ENCODE measurements at places on chromosomes 13 and 19.

DNA sequence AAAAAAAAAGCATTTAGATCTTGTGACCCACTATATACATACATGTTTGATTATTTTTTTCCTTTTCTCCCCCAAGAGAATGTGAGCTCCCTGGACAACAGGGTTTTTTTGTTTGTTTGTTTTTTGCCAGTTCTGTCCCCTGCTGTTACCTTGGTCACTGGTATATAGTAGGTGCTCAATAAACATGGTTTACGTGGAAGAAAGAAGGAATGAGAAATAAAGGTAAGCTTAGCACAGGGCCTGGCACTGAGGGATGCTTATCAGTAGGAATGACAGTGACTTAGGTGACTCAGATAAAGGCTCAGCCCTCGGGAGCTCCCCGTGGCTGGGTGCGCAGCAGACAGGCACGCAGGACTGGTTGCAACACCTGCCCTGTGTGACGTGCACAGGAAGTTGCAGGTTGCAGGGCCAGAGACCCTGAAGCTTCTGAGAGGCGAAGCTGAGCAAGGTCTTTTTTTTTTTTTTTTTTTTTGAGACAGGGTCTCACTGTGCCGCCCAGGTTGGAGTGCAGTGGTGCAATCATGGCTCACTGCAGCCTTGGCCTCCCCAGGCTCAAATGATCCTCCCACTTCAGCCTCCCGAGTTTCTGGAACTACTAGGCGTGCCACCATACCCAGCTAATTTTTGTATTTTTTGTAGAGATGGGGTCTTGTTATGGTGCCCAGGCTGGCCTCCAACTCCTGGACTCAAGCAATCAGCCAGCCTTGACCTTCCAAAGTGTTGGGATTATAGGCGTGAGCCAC lies 10.3 kb upstream of the PAK4 start:
- DNase-seq: no peak

DNA sequence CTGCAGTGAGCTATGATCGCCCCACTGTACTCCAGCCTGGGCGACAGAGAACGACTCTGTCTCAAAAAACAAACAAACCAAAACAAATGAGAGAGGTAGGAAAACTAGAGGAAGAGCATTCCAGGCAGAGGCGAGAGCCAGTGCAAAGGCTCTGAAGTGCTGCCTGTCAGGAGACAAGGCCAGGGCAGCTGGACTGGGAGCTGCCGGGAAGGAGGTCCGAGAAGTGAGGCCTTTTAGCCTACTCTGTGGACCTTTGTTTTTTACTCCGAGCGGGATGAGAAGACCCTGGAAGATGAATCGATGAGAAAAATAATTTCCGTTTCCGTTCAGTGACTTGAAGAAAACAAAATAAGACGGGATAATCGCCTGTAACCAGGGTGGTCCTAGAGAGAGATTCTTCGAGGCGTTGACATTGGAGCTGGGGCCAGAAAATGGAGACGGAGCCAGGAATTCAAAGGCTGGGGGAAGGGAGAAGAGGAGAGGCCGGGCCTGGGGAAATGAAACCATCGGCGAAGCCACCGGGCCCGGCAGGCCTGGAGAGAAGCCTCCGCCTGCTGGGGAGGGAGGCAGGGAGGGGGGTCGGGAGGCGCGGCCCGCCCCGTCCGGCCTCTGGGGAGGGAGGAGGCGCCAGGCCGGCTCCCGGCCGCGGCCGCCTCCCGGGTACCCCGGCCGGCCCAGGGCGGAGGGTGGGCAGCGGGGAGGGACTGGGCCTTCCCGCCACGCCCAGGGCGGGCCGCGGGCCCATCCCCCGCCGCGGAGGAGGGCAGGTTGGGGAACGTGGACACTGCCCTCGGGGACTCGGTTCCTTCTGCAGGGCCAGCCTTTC lies 7.8 kb upstream of the SERTAD1 start:
- DNase-seq: peak; percentile 96

- DNase-seq: no peak
Measured at GRCh38 chr13:105255472-105255871, 1280.0 kb downstream of the EFNB2 start.

DNA sequence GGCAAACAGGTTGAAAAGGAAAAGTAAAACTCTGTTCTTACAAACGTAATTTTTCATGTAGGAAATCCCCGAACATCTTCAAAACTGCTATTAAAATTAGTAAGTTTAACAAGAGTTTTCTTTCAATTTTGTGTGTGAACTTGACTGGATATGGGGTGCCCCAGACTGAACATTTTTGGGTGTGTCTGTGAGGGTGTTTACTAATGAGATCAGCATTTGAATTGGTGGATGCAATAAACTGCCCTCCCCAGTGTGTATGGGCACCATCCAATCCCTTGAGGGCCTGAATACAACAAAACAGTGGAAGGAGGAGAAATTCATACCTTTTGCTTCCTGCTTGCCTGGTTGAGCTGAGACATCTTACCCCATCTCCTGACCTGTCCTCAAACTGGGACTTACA lies 11.8 kb downstream of the HAUS8 start:
- DNase-seq: no peak

GRCh38 chr13:35947315-35947714 lies 183.9 kb downstream of the DCLK1 start:
- DNase-seq: no peak

DNA sequence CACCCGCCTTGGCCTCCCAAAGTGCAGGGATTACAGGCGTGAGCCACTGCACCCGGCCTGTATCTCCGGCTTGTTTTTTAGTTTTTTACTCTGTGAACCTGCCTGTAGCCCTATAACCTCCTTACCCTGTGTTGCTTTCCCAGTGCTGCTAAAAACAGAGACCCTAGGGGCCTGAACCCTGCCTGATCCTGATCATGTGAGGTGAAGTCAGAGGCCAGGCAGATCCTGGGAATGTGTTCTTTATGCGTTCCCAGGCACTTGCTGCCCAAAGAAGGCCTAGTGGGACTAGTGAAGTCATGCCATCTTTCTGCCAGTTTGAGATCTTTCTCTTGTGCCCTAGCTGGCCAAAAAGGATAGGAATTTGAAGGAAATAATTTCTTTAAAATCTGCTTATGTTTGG lies 4.6 kb downstream of the UBA2 start:
- DNase-seq: peak; percentile 93

DNA sequence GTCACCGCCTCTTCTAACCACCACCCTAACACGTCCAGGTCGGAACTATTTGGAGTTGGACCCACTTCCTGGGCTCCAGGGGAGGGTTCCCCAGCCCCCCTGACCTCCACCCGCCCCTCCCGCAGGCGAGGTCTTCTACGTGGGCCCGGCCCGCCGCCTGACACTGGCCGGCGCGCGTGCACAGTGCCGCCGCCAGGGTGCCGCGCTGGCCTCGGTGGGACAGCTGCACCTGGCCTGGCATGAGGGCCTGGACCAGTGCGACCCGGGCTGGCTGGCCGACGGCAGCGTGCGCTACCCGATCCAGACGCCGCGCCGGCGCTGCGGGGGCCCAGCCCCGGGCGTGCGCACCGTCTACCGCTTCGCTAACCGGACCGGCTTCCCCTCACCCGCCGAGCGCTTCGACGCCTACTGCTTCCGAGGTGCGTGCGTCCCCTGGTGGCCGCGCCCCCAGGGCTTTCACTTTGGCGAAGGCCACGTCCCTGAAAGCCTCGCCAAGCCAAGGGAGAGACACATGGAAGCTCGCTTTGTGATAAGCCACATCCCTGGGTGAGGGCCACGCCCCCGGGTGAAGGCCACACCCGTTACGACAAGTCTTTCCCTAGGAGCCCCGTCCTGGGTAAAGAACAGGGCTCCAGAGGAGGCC lies 13.2 kb downstream of the NCAN start:
- DNase-seq: peak; percentile 69

- no peak for DNase-seq
Measured at GRCh38 chr13:45658586-45659235, 43.2 kb upstream of the ERICH6B start.

DNA sequence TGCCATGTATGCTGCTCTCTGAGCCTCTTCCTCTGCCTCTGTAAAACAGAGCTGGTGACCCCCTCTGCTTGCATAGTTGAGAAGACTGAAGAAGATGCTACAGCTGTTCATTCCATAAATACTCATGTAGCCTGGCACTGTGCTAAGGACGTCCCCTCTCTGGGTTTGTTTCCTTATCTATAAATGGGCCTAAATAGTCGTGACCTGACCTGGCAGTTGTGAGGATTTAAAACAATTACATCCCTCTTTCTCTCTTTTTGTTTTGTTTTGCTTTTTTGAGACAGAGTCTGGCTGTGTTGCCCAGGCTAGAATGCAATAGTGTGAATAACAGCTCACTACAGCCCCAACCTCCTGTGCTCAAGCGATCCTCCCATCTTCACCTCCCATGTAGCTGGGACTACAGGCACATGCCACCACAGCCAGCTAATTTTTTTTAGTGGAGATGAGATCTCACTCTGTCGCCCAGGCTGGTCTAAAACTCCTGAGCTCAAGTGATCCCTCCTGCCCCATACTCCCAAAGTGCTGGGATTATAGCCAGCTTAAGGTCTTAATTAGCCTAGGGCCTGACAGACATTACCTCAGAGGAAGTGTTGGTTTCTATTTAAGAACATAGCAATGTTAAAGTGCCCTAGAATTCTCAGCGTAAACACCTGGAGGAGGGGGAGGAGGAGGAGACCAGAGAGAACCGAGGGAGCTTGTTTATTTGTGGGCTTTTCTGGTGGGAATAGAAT lies 4.6 kb downstream of the WDR62 start:
- DNase-seq: no peak

All from tibial artery (tissue), 4 donors.